Activated CD4-positive, alpha-beta T cell treated with anti-CD3 and anti-CD28 coated beads, Interleukin-2, amount 10 ng/mL, durations not matched to agents 24 days and 14 days (primary cell): ENCODE measurements at places on chromosomes 12 and 14.
A peak's percentile ranks its signal among the peaks of the same experiment; 100 is the strongest.

- DNase-seq, result no peak
Observed at GRCh38 chr12:118189741-118190191, 53.8 kb downstream of the PEBP1 start.

DNA sequence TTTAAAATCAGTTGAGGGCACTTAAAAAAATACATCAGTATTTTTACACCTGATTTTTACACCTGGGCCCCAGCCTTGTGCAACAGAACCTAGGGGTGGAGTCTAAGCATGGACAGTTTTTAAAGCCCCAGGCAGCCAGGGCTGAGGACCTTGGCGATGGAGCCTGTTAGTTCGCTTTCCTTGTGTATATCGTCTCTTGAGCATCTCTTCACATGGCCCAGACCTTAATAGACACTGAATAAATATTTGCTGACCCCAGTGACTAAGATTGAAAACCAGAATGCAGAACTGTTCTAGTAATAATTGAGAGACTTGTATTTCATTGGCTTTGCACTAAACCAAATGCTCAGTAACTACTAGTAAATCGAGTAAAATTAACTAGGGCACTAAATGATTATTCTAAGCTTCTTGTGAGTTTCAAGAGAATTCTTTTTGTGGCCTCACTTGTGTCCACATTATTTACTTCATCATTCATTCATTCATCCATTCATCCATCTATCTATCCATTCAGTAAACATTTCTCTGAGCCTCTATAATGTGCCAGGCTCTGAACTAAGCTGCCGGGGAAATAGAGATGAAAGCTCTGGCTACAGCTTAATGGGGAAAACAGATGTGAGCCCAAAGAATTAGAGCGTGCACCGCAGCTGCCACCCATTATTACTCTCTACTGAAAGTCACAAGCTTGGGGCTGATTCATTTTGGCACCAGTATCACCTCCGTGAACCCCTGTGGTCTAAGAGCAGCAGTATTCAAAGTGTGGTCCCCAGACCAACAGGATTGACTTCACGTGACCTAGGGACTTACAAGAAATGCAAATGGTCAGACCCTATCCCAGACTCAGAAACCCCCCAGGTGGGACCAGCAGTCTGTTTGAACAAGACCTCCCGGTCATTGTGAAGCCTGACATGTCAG is 30.7 kb upstream of the BCL7A start:
- no peak for DNase-seq

- no peak for DNase-seq
Observed at GRCh38 chr14:68653108-68653507, 139.8 kb downstream of the ZFP36L1 start.

DNA sequence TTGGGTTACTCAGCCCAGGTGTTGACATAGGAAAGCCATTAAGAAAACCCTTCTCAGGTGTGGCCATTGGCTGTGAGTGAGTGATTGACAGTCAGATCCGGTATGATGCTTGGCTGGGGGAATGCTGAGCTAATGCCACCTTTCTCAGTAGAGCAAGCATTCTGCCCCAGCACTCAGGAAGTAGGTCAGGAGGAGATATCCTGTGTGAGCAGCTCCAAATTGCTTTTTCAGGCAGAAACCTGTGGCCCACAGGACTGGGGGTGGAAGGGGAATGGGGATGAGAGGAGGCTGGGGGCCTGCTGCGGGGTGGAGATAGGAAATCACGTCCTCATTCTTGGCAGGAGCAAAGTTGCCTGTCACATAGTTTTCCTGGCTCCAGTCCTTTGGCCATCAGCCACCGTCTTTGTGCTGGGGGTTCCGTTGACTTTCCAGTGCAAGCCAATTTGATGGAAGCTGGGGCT is 55.7 kb downstream of the NINJ2 start:
- DNase-seq, result peak; percentile 71

DNA sequence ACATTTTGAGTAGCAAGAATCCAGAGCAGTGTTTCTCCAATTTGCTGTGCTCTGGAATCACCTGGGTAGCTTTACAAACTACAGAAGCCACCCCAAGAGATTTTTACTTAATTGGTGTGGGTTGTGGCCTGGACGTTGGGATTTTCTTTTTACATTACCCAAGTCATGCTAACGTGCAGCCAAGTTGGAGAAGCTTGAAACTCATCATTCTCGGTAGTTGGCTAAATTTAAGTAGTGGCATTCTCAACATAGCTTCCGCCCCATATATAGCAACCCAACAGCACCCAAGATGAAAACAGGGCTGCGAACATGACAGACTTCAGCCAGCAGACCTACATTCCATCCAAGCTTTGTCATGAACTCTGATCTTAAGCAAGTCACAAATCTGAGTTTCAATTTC is 25.0 kb downstream of the DAD1 start:
- peak; percentile 73 for DNase-seq

DNA sequence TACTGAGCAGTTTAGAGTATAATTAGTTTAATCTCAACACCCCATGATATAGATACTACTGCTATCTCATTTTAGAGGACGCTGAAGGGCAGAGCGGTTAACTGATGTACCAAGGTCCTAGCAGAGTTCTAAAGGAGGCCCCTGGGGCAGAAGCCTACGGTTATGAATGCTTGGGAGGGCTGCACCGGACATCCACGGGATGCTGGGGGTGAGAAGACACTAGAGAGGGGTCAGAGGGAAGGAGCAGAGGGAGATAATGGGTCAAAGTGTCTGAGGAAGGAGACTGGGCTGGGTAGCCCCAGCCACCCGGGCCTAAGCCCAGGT is 1.6 kb upstream of the ACTR6 start:
- peak; percentile 63 for DNase-seq

DNA sequence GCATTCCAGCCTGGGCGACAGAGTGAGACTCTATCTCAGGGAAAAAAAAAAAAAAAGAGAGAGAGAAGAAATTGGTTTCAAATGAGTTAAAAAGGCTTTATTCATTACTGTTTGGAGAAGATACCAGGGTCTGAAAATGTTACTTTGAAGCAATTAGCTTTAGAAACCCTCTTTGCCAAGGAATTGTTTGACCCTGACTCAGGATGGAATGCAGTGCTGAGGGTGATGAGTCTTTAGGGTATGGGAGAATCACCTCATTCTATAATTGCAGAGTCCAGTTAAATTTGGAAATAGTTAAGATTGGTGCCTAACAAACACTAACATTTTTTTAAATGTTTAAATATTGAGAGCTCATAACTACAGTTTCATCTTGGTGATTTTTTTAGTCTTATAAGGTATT is 13.3 kb downstream of the RAP1B start:
- DNase-seq, result no peak

- no peak for DNase-seq
Observed at GRCh38 chr12:61536525-61536924, 723.7 kb upstream of the USP15 start.

DNA sequence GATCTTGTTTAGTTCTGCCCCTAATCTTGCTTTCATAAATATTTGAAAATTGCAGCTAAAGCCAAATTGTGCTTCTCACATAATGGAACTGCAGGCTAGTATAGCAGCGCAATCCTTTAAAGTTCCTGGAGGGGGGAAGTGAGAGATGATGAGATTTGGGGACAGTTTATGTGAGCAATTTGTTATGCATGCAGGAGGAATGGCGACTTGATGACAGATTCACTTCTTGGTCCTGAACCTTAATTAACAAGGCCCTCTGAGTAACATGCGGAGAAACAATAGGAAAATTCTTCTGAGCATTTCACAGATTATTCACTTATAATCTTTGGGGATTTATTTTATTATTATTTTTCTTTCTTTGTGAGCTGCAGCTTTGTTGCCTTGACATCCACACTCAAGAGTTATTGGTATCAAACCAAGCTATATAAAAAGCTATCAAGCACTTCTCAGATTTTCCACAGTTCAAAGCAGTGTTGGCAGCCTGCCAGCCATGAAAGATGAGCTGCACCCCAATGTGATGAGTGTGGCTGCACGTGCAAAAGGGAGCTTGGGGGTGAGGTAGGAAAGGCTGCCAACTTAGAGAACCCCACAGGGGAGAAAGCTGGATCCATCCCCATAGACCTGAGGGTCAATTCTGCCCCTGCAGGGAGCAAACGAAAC is 1662.2 kb upstream of the FLRT2 start:
- no peak for DNase-seq

GRCh38 chr12:31897781-31898503 is 61.3 kb upstream of the RESF1 start:
- no peak for DNase-seq

GRCh38 chr12:65663097-65663496 is 161.2 kb upstream of the HMGA2 start:
- no peak for DNase-seq

DNA sequence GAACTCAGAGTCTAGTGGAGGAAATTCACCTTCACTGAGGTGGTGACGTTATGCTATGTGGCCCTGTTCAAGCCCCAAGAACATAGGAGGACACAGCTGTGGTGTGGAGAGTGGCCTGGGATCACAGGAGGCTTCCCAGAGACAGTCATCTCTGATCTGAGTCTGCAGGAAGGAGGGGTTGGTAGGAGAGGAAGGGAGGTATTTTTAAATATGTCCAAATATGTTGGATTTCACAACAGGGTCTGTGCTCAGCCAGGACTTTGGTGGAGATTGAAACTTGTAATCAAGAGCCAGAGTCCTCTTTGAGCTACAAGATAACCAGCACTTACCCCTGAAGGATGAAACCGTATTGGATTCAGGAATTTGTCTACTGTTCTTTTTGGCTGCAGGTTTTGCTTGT is 26.4 kb upstream of the MED13L start:
- no peak for DNase-seq

GRCh38 chr12:114626-115211 is 48.2 kb downstream of the IQSEC3 start:
- DNase-seq, result no peak

GRCh38 chr14:104473649-104474494 is 105.7 kb upstream of the C14orf180 start:
- no peak for DNase-seq

DNA sequence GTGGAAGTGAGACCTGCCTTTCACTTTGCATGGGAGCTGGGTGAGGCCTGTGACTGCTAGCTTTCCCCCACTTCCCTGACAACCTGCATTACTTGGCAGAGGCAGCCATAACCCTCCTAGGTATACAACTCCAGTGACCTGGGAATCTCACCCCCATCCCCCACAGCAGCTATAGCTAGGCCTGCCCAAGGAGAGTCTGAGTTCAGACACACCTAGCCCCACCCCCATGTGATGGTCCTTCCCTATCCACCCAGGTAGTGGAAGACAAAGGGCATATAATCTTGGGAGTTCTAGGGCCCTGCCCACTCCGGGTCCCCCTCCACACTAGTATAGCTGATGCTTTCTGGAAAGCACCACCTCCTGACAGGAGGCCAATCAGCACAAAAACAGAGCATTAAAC is 6.3 kb upstream of the STRAP start:
- DNase-seq, result no peak

GRCh38 chr14:77322951-77323350 is 2.1 kb downstream of the GSTZ1 start:
- no peak for DNase-seq

DNA sequence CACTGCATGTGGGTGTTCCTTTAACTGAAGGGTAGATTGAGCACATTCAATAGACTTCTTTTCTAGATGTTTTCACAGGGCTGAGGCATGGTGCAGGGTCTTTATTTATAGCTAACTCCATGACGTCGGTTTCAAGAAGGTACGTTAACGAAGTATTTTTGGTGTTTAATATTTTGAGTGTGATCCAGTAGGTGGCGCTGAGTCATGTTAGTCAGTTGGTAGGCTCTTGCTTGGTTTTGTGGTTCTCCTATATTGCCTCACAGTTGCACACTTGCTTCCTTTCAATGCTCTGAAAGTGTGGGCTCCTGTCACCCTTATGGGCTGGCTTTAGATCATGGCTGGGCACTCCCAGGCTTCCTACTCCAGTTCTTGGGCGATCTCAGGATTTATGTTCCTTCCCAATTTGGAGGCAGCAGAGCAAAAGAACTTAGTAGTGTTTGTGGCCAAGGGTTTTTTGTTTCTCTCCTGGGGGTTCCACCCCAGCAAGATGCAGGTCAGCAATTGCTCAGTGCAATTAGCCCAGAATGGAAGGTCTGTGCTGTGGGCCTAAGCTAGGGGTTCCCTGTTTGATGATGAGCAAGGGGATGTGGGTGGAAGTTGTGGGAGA is 471.6 kb upstream of the FOXG1 start:
- DNase-seq, result no peak

- peak; percentile 68 for DNase-seq
Observed at GRCh38 chr14:92649934-92650545, 98.4 kb downstream of the LGMN start.

- DNase-seq, result no peak
Observed at GRCh38 chr12:80805106-80805505, 88.4 kb downstream of the MYF5 start.

GRCh38 chr12:56720731-56721151 is 4.4 kb downstream of the NACA start:
- DNase-seq, result no peak

DNA sequence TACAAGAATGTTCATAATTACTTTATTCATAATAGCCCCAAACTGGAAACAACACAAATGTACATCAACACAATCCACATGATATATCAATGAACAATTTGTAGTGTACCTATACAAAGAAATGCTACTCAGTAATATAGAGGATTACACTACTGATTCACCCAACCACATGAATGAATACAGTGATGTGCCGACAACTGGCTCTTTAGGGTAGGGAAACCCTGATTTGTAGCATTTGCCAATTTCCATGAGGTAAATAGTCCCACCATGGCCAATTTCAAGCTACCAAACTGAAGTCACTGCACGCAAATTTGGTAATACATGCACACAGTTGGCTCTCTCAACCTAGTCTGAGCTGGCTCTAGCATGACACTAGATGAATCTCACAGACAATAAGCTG is 190.4 kb upstream of the KRR1 start:
- no peak for DNase-seq

- DNase-seq, result no peak
Observed at GRCh38 chr12:1858456-1858855, 38.1 kb downstream of the LRTM2 start.

DNA sequence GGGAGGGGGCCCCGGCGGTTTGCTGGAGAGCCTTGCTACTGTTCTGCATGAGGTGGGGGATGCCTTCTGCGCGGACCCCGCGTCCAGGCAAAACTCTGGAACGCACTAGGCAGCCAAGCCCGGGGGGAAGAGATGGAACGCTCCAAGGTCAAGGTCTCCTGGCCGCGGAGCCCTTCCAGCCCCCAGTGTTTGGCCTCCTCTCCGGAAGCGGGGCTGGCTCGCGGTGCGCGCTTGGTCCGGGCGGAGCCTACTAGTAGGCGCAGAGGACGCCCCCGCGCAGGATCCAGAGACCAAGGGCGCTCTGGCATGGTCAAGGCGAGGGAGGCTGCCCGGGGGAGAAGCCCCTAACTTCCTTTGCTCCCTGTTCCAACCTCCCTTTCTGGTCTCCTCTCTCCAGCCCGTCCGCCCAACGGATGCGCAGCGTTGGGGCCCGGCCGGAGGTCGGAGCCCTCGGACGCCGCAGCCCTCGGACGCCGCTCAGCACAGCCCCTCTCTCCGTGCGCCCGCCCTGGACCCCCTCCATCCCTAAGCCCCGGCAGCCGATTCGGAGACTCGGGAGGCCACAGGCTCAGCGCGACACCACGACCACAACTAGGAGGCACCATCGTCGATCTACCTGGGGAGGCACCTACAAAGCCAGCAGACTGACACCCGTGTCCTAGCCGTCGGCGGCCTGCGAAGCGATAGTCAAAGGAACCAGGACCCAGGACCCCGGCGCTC is 669 bp upstream of the KCNK13 start:
- DNase-seq, result peak; percentile 71
